ENCODE measurements at places on chromosomes 5 and 9.
A peak's percentile ranks its signal among the peaks of the same experiment; 100 is the strongest.

DNA sequence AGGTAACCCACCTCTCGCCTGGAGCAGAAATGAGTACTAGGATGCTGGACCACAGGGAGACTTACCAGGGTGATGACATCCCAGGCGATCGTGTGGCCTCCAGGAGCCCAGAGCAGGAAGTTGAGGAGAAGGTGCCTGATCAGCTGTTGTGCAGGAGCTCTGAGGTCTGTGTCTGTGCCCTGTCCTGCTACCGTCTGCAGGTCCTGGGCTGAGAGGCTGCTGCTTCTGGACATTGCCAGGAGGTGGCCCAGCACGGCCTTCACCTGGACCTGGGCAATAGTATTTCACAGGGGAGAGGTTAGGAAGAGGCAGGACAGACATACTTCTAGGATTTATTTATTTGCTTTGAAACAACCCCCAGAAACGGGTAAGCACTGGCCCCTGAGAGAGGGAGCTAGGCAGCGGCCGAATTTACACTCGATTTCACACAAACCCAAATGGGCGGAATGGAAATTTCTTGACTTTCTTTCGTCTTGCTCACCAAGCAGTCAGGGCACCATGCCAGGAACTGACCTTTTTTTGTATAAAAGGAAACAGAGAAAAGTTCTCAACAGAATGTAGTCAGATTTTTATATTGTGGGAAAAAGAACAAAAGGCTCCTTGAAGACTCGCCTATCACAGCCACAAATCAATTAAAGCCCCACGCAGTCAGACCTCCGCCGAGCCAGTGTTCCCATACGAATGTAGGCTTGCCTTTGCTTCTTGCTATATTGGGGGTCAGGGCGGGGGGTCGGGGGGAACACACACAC, 210.3 kb downstream of the FANCC start:
- no peak for ATAC-seq

- peak; percentile 37 for ATAC-seq
Observed at GRCh38 chr9:91844190-91844589, 105.8 kb downstream of the ROR2 start.

DNA sequence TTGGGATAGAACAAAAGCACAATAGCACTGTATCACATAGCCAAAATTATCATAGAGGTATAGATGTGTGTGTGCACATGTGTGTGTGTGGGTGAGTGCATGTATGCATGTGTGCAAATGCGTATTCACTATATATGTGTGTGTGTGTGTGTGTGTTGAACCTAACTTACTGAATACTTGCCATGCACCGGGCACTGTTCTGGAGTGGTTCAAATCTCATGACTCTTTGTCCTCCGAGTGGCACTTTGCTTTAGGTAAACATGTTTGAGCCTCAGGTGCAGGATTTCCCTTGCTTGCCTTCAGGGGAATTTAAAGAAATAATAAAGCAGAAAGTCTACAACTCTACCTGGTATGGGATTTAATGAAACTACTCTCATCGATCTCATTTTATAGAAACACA, 183.5 kb upstream of the GDNF start:
- no peak for ATAC-seq

DNA sequence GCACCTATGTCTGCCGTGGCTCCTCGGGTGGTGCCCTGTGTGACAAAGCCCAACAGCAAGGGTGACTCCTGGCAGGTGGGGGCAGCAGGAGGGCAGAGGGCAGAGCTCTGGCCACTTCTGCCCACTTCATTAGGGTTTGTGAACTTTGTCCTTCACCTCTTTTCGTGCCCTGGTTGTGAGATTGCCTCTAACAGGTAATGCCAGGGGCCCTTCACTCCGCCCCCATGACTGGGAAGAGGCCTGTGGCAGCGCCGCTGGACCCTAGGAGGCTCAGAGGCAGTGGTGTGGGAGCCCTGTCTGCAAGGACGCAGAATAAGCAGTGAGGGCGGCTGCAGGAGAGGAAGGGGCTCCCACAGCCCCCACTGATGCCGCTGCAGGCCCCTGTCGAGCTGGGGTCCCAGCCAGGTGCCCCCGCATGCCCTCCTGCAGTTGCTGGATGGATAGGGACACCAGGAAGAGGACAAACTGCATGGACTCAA, 108.7 kb upstream of the LMX1B start:
- no peak for ATAC-seq

DNA sequence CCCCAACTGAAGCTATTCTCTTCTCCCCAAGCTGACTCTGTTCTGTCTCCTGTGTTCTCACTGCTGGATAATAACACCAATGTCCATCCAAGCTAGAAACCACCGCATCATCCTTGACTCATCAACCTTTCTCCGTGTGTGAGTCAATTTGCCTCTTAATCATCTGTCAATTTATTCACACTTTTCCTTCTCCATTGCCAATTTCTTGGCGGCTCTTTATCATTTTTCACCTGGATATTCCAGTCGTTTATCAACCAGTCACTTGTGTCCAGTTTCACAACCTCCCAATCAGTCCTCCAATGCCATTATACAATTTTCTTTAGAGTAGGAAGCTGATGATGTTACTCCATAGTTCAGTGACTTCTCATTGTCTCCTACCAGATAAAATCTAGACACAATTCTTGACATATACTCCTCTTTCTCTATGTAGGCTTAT, 45.4 kb upstream of the LIFR start:
- peak; percentile 11 for ATAC-seq

GRCh38 chr5:66232706-66233445, 88.8 kb downstream of the SREK1 start:
- ATAC-seq, result no peak

- no peak for ATAC-seq
Observed at GRCh38 chr5:132009706-132010405, 1.6 kb downstream of the ACSL6 start.

DNA sequence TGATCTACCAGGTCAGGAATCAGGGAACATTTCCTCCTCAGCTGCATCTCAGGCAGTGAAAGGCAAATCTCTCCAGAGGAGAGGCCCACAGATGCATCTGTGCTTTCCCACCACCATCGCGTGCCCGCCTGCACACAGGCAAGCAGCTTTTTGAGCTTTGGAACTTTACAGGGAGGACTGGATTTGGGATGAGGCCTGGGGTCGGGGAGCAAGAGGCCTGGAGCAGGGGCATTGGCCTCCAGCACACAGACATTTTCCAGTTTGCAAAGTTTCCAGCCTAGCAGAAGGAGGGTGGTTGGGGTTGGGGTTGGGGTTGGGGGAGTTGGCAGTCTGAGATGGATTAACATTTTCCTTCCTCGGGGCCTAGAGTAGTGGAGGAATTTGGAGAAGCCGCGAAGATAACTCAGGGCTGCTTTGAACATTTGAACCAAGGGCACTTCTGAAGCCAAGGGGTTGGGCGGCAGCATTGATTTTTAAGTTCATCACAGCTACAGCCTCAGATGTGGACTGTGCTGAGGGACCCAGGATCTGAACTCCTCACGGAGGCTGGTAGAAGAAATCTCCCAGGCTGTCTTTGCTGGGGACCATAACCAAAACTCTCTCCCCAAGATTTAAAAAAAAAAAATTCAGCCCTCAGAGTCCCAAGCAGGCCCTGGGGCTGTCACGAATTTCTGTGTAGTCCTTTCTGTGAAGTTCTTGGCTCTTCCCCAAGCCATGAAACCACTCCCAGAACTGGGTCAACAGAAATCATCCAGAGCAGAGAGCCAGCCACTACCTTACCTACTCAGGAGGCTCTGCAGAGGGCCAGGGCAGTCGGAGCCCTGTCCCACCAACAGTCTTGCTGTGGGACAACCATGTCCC, 25.6 kb downstream of the C5orf15 start:
- no peak for ATAC-seq
